ENCODE measurements at places on chromosomes 7 and 10. TPM values are rescaled to one million over a fixed set of nuclear protein-coding genes. Genes with fewer than 3 reads are reported as not detected.

FAM131B gene
- 6.1 TPM for total RNA-seq

VIM gene
- total RNA-seq = 1,516 TPM

THSD7A gene
- total RNA-seq = 9.5 TPM

BPGM gene
- total RNA-seq = 14.8 TPM

TNPO3 gene
- 40.2 TPM for total RNA-seq

DNAH11 gene
- total RNA-seq = 0.80 TPM

TWIST1 gene
- 120 TPM for total RNA-seq

STOX1 gene
- total RNA-seq = 2.5 TPM

EN2 gene
- not detected for total RNA-seq

ZNF783 gene
- total RNA-seq = 35.5 TPM

FGL2 gene
- 0.05 TPM for total RNA-seq

DNA sequence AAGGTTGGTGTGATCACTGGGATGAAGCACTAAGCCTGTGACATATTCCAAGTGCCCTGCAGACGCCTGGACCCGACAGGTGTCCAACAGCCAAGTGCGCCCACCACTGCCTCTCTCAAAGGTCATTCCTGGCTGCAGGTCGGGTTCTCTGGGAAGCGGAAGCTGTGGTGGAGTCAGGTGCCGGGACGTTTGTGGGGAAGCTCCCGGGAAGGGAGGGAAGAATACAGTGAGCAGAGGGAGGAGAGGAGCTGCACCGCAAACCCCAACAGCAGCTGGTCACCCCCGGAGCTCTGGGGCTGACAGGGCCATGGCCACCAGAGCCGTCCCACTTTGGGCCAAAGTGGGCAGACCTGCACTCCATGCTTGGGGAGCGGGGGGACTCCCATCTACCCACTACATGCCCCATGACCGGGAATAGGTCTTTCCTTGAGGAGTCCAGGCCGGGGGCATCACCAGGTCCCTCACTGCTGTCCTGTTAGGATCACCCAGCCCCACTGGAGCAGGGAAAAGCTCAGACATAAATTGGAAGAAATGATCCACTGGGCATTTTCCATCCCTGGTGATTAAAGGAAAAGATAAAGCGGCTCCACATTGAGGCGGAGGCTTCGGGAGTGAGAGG is 84.5 kb upstream of the PPP2R2D start:
- peak; percentile 11 for DNase-seq
- no peak overlapping the region for H3K27ac ChIP-seq
- no peak overlapping the region for H3K4me3 ChIP-seq
- peaks cover 28% of the 10 kb centered on the region for H3K27me3 ChIP-seq
- H3K36me3 ChIP-seq = no peaks in the 10 kb centered on the region
- H3K4me1 ChIP-seq = no peaks in the 10 kb centered on the region

DNA sequence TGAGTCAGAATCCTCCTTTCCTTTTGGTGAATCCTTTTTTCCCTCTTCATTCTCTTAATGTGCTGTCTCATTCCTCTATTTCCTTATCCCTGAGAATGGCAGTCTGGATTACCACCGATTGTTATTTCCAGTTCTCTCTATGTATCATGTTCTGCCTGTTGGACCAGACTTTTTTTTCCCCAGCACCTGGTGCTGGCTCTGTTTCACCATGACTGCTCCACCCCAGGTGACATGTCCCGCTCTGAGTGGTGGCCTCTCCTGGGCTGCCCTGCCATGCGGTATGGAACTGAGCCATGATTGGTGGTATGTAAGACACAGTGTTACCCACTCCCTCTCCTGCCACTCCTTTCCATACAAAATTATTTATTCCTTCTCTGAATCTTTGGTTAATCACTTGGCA is 399.9 kb downstream of the GATA3 start:
- H3K4me3 ChIP-seq = no peak overlapping the region
- DNase-seq = no peak
- H3K27ac ChIP-seq = no peak overlapping the region
- H3K36me3 ChIP-seq = peaks cover 5% of the 10 kb centered on the region
- peaks cover 4% of the 10 kb centered on the region for H3K4me1 ChIP-seq

DNA sequence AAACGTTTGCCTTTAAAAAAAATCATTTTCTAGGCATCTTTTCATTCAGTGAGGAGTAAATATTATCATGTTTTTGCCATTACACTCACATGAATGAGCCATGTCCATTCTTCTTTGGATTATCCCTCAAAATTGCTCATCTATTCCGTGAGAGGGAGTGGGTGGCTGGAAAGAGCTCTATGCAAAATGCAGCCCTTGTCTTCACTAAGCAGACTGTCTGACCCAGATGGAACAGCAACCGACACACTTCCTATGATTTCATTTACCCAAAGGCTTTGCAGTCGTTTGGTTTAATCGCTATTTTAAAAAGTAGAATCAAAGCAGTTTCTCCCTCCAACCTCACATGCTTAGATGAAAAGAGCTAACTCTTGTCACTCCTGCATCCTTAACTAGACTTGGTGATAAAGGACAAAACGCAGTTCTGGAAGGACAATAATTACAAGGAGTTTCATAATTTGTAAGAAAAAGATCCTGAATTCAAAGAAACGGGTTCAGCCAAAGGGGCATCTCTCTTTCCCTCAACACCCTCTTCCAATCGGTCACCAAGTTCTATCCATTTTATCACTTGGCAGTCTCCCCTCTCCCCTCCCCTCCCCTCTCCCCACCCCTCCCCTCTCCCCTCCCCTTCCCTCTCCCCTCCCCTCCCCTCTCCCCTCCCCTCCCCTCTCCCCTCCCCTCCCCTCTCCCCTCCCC is 198.1 kb upstream of the STK17A start:
- no peak overlapping the region for H3K27ac ChIP-seq
- H3K4me1 ChIP-seq = peaks cover 13% of the 10 kb centered on the region
- H3K36me3 ChIP-seq = no peaks in the 10 kb centered on the region
- peaks cover 9% of the 10 kb centered on the region for H3K27me3 ChIP-seq
- no peak overlapping the region for H3K4me3 ChIP-seq
- DNase-seq = no peak

DNA sequence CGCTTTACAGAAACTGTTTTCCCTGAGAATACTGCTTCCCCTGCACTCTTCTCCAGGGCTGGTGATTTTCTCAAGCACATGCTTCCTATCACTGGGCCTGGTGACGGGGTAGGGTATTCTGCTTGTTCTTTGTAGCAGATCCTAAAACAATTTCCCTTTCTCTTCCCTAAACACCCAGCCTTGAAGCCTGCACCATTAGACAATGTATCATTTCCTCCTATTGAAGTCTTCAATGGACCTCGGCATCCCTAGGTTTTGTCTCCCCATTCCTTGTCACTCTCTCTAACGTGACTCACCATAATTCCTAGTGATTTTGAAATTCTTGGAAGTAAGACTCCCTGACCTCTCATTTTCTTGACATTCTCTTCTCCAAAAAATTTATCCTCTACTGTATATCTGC is 109.5 kb upstream of the GHITM start:
- no peak for DNase-seq
- H3K4me1 ChIP-seq = no peaks in the 10 kb centered on the region
- no peak overlapping the region for H3K27ac ChIP-seq
- H3K4me3 ChIP-seq = no peak overlapping the region
- no peaks in the 10 kb centered on the region for H3K36me3 ChIP-seq

DNA sequence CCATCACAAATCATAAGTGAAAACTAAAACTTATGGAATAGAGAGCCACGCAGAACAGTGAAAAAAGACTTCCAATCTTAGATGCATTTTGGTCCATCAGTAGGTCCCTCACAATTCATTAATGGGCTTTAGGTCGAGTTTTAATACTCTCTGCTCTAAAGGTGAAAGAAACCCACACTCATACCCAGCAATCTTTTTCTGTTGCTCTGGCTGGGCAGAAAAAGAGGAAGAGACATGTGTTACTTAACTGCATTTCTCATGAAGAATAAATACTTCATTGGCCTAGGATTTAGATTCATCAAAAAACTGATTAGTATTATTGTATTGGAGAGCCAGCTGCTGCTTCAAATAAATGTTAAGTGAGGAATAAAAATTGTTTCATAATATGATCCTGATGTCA is 645.7 kb downstream of the PHTF2 start:
- no peak for DNase-seq
- H3K4me3 ChIP-seq = no peak overlapping the region
- H3K27ac ChIP-seq = no peak overlapping the region
- H3K4me1 ChIP-seq = peaks cover 8% of the 10 kb centered on the region

- no peak overlapping the region for H3K27ac ChIP-seq
- no peaks in the 10 kb centered on the region for H3K27me3 ChIP-seq
- H3K36me3 ChIP-seq = no peaks in the 10 kb centered on the region
- H3K4me3 ChIP-seq = no peak overlapping the region
These were observed 276.2 kb downstream of the MDFIC start for GRCh38 chr7:115198143-115198542.

DNA sequence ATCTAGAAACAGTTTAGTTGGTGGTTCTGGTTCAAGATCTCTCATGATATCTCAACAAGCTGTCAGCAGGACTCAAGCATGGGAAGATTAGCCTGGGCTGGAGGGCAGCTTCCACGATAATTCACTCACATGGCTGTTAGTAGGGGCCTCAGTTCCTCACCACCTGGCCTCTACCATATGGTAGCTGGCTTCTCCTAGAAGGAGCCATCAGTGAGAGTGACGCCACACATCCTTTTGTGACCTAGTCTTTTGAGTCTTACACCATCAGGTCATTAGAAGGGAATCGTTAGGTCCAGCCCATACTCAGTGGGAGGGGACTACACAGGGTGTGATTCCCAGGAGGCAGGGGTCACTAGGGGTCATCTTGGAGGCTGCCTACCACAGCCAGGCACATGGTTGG is 239.3 kb upstream of the PLPP4 start:
- no peaks in the 10 kb centered on the region for H3K4me1 ChIP-seq
- DNase-seq = no peak
- H3K4me3 ChIP-seq = no peak overlapping the region
- peaks cover 4% of the 10 kb centered on the region for H3K27me3 ChIP-seq
- no peak overlapping the region for H3K27ac ChIP-seq

- no peaks in the 10 kb centered on the region for H3K27me3 ChIP-seq
- no peak for DNase-seq
- peaks cover 6% of the 10 kb centered on the region for H3K4me1 ChIP-seq
- no peaks in the 10 kb centered on the region for H3K36me3 ChIP-seq
These were observed 17.7 kb downstream of the CLIP2 start for GRCh38 chr7:74306730-74307469.

- no peak overlapping the region for H3K27ac ChIP-seq
- DNase-seq = no peak
These were observed 18.3 kb upstream of the RPA3 start for GRCh38 chr7:7736671-7737070.

DNA sequence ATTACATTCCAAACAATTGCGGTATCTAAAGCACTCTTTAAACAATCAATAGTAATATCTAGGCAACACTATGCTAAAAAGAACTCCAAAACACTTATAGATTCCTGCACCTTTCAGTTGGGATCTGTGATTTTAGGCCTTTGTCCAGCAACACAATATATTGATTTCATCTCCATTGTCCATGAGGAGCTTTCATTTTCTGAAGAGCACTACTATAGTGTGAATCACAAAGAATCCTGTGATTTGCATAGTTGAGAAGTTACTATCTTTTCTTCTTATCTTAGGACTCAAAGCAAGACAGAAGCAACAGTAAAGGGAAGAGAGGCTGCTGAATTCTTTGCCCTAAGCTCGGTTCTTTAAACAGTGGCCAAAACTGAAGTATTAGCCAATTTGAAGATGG is 846.8 kb downstream of the IPMK start:
- no peaks in the 10 kb centered on the region for H3K27me3 ChIP-seq
- no peak overlapping the region for H3K4me3 ChIP-seq
- H3K27ac ChIP-seq = no peak overlapping the region
- no peak for DNase-seq

DNA sequence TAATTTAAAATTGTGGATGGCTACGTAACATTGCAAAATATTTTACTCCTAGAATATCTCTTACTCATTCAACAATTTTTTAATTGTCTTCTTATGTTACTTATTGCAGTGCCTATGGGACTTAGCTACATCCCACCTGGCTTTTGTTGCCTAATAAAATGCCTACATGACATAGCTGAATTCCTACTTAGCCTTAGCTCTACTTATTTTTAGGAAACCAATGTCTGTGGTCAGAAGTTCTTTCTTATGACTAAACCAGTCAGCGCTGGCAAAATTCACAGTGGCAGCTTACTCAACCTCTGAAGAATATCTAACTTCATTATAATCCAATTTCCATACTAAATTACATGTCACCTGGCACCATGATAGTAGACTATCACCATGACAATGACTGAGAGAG is 1612.4 kb upstream of the LRRTM3 start:
- no peak for DNase-seq
- H3K4me3 ChIP-seq = no peak overlapping the region
- no peaks in the 10 kb centered on the region for H3K36me3 ChIP-seq
- no peaks in the 10 kb centered on the region for H3K27me3 ChIP-seq
- no peak overlapping the region for H3K27ac ChIP-seq

GRCh38 chr10:62814756-62815380 is 1.3 kb downstream of the EGR2 start:
- peaks cover 85% of the 10 kb centered on the region for H3K27me3 ChIP-seq
- H3K36me3 ChIP-seq = peaks cover 2% of the 10 kb centered on the region
- H3K27ac ChIP-seq = no peak overlapping the region
- DNase-seq = peak; percentile 46
- H3K4me1 ChIP-seq = peaks cover 33% of the 10 kb centered on the region

DNA sequence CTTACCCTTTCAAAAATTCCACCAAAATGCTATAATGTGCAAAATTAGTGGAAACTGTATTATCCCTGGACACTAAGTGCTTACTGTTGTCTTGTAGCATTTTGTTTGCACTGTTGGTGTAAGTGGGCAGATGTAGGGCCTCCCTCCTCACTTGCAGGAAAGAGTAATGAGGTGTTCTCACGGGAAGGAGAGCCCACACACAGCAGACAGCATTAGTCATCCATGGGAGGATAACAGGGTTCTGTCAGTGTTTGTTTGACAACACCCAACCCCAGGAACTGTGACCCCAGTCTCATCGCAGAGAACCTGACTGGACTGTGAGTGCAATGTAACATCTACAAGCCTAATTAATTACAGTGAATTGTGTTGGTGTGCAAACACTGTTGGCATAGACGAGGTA is 58.7 kb upstream of the VSTM2A start:
- H3K27ac ChIP-seq = no peak overlapping the region
- peaks cover 19% of the 10 kb centered on the region for H3K27me3 ChIP-seq
- no peaks in the 10 kb centered on the region for H3K4me1 ChIP-seq
- H3K4me3 ChIP-seq = no peak overlapping the region
- DNase-seq = no peak

GRCh38 chr10:69894156-69894555 is 92.5 kb downstream of the COL13A1 start:
- peaks cover 4% of the 10 kb centered on the region for H3K4me1 ChIP-seq
- no peak overlapping the region for H3K4me3 ChIP-seq
- no peaks in the 10 kb centered on the region for H3K36me3 ChIP-seq
- H3K27ac ChIP-seq = no peak overlapping the region
- DNase-seq = no peak

GRCh38 chr10:123655751-123656150 is 10.4 kb upstream of the GPR26 start:
- no peak overlapping the region for H3K27ac ChIP-seq
- no peaks in the 10 kb centered on the region for H3K4me1 ChIP-seq
- no peak for DNase-seq
- no peak overlapping the region for H3K4me3 ChIP-seq
- peaks cover 40% of the 10 kb centered on the region for H3K27me3 ChIP-seq

DNA sequence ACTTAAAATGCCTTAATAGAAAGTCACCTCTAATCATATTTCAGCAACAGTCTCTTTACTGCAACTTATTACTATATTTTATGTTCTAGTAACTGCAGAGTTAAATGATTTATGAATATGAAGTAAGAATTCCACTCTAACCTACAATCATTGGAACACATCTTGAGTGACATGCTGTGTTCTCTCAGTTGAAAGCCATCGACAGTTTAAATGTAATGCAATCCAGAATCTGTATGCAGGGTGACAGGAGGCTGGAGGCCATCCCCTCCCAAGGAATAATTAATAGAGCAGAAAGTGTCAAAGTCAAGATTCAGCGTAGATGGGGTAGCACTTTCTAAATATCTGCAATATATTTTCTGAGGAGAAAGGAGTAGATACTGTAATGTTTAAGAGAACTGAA is 590.3 kb upstream of the SORCS1 start:
- H3K4me1 ChIP-seq = no peaks in the 10 kb centered on the region
- no peak overlapping the region for H3K4me3 ChIP-seq
- DNase-seq = no peak
- no peaks in the 10 kb centered on the region for H3K27me3 ChIP-seq

Data from mesothelial cell of epicardium (in vitro differentiated cells).